ENCODE measurements at places on chromosomes 16 and 17. TPM values are rescaled to one million over a fixed set of nuclear protein-coding genes. Genes with fewer than 3 reads are reported as not detected.

TMEM88 gene
- 26.4 TPM for total RNA-seq

GRCh38 chr17:41695954-41696757, 7.5 kb downstream of the EIF1 start:
- no peak for DNase-seq

- DNase-seq: no peak
Observed at GRCh38 chr17:1592751-1593629, 30.4 kb upstream of the PITPNA start.

GRCh38 chr16:58644765-58645487, 15.3 kb upstream of the CNOT1 start:
- DNase-seq: no peak

- no peak for DNase-seq
Observed at GRCh38 chr17:81666092-81666341, 388 bp downstream of the OXLD1 start.

- DNase-seq: no peak
Observed at GRCh38 chr16:79843631-79844043, 243.1 kb upstream of the MAF start.

DPEP2 gene
- total RNA-seq: 0.99 TPM

DNA sequence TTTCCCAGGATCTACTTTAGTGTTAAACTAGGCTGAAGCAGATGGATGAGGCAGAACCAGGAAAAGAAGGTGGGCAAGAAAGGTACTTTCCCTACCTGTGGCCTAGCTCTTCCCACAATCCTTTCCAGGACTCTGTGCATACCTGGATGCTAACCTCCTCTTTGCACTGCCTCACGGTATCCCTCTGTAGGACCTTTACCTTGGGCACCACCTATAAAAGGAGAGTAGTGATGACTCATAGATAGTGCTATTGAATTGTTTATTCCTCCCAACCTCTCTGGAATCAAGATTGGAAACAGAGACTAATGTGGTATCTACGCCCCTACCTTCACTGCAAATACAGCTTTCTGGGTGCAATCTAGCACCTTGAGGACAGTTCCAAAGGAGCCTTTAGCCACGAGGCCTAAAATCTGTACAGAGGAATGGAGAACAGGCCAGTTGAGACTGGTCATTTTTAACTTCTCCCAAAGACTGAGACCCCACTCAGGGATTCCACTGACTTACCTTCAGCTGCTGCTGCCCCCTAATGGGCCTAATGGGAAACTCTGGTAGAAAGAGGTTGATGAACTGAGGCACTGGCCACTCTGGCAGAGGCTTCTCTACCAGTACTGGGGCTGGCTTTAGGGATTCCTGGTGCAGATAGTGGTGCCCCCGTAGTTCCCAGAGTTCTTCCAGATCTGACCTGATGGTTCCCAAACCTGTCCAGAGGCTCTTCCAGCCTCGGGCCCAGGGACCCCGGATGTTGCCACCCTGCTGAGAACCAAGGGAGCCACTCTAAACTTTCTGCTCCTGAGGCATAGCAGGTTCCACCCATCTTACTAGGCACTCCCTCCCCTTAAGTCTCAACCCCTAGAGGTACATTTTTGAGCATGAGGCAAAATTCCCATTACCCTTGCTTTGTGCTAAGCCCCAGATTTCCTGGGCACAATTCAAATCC, 781 bp downstream of the RSKR start:
- DNase-seq: no peak

NEUROD2 gene
- total RNA-seq: not detected

DNA sequence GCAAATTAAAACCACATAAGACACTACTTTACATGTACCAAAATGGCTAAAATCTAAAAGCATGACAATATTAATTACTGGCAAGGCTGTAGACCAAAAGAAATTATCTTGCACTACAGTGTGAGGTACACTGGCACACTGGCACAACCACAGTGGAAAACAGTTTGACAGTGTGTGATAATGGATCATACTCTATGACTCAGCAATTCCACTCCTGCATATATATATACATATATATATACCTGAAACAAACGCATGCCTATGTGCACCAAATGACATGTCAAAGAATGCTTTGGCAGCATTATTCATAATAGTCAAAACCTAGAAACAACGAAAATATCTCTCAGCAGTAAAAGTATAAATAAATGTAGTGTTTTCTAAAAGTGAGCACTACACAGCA, 4.6 kb upstream of the DYNLRB2 start:
- no peak for DNase-seq

DNA sequence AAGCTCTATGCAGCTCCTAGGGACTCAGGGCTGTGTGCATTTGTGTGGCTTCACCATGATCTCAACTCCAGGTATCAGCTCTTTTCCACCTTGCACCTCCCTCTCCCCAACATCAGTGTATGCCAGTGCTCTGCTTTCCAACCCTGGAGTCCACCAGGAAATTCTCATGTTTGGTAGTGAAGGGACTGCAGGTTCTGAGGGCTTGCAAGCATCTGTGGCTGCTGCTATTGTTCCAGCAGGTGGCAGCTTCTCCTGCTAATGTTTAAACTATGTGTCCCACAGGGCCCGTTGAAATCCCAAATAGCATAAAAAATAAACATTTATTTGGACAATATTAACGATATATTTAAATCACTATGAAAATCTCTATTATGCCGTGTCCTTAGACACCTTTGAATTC, 82.0 kb downstream of the RGS9 start:
- DNase-seq: no peak

TP53TG3F gene
- total RNA-seq: not detected

NKD1 gene
- total RNA-seq: 1.5 TPM

COTL1 gene
- 13.3 TPM for total RNA-seq

Data from left ventricle myocardium inferior (tissue), 1 donor.